ENCODE measurements at places on chromosomes 13 and 19. TPM values are rescaled to one million over a fixed set of nuclear protein-coding genes. Genes with fewer than 3 reads are reported as not detected.

Gene BRSK1
- total RNA-seq, result 6.8 TPM

Gene PCP2
- 0.82 TPM for total RNA-seq

Gene EXOC3L2
- not detected for total RNA-seq

Gene ANKLE1
- total RNA-seq, result 1.9 TPM

Gene DNAAF3
- total RNA-seq, result not detected

Gene C19orf67
- total RNA-seq, result not detected

Gene ZNF577
- 7.5 TPM for total RNA-seq

Gene CEACAM21
- total RNA-seq, result 72.0 TPM

Gene EDNRB
- total RNA-seq, result not detected

Gene SIX5
- total RNA-seq, result 0.85 TPM

Gene SYCN
- total RNA-seq, result not detected

Gene PSG6
- total RNA-seq, result not detected

Gene PEG3
- not detected for total RNA-seq

Gene IGSF23
- not detected for total RNA-seq

Gene CDC42EP5
- total RNA-seq, result not detected

Gene MED25
- 57.9 TPM for total RNA-seq

Gene NUFIP1
- 6.0 TPM for total RNA-seq

Gene CLPTM1
- total RNA-seq, result 72.8 TPM

Data from activated CD4-positive, alpha-beta T cell treated with anti-CD3 and anti-CD28 coated beads, Interleukin-2, amount 10 ng/mL, durations not matched to agents 7 days and 5 days (primary cell).